ENCODE measurements at places on chromosomes 11 and 22.

- no peak for DNase-seq
Observed at GRCh38 chr11:43751726-43752125, 71.2 kb downstream of the HSD17B12 start.

DNA sequence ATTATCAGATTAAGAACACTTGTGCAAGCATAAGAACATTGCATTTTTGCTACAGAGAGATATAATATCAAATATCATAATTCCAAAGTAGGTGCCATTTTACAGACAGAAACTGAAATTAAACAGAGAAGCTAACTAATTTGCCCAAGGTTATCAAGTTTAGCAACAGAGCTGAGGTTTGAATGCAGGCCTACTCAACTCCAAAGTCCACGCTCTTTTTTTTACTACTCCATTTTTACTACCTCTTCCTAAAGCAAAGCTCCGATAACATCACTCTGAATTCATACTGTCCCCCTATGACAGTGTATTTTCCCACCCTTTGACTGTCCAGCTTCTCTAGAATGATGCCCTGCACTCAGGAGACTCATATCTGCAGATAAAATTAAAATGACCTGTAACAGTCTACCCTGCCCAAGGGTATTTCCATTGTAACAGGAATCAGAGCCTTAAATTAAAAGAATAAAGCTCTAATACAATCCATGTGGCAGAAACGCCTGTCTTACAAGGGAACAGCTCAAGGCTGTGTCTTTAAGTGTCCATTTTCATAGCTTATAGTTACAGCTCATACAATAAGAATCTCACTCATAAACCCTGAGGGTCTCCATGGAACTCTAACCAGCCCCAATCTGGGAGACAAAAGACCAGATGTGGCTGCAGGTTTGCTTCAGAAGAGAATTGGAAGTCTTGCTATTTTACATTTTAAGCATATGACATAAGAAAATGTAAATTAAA lies 36.8 kb downstream of the ALG9 start:
- peak; percentile 24 for DNase-seq

- DNase-seq, result no peak
Observed at GRCh38 chr11:8002676-8003075, 15.5 kb downstream of the EIF3F start.

- DNase-seq, result no peak
Observed at GRCh38 chr11:130390071-130390758, 38.2 kb downstream of the ADAMTS8 start.

GRCh38 chr22:39170825-39171622 lies 18.5 kb upstream of the CBX7 start:
- peak; percentile 47 for DNase-seq

DNA sequence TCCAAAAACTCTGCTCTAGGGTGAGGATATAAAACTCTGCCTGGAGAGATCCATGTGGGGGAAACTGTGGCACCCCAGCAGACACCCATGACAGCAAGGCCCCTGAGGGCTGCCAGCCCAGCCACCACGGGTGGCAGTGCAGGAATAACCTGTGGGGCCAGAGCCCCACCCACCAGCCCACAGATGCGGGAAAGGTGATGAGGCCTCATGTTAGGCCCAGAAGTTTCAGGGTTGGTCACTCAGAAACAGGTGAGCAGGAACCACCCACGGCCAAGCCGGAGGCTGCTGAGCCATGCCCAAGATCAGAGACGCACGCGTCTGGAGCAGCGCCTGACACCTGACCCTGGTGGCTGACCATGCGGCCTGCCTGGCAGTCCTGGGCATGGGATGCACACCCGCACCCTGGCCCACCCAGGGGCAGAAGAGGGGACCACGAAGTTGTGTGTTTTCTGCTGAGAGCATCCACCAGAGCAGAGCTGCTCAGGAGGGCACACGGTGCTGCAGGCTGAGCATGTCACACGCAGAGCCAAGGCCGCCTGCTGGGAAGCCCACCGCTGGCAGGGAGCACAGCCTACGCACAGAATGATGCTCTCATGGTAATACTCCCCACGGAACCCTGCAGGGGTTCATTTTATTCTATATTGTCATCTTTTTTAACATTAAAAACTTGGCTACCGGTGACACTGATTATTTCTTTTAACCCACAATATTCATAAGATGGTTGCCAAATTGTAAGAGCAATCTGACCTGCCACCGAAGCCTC lies 41.2 kb downstream of the DUSP8 start:
- DNase-seq, result no peak

- DNase-seq, result no peak
Observed at GRCh38 chr11:66891851-66892660, 35.2 kb downstream of the LRFN4 start.

GRCh38 chr22:21948824-21949568 lies 3.7 kb downstream of the PPM1F start:
- DNase-seq, result no peak

- DNase-seq, result no peak
Observed at GRCh38 chr22:49312601-49313000, 515.1 kb downstream of the BRD1 start.

DNA sequence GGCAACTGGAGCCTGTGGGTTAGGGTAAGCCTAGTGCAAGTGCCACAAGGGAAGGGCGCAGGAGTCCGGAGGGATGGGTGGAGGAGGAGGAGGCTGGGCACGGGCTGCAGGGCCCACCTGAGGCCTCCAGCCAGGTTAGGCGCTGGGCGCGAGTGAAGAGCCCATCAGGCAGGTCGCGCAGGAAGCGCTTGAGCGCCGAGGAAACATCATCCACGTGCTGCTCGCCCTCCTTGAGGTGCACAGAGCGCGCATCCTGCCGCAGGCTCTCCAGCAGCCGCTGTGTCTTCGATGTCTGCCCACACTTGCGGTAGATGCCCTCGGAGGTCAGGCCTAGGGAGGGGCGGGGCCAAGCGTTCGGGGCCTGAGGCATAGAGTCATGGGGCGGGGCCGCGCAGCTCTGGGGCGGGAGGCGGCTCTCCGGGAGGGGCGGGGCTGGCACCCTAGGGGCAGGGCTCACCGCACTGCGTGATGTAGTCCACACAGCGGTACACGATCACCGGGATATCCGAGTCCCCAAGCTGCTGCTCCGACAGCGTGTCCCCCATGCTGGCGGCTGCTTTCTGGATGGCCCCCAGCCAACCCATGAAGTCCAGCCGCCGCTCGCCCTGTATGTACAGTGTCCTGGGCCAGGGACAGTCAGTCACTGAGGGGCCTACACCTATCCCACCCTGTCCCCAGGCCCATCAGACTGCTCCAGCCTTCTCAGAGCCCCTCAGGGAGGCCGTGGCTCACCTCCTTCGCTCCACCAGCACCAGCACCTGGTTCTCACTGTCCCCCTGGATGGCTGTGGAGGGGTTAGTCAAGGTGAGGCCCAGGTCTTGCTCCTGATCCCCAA lies 22.9 kb upstream of the PDE2A start:
- no peak for DNase-seq

- DNase-seq, result no peak
Observed at GRCh38 chr11:88341522-88342251, 4.2 kb upstream of the CTSC start.

DNA sequence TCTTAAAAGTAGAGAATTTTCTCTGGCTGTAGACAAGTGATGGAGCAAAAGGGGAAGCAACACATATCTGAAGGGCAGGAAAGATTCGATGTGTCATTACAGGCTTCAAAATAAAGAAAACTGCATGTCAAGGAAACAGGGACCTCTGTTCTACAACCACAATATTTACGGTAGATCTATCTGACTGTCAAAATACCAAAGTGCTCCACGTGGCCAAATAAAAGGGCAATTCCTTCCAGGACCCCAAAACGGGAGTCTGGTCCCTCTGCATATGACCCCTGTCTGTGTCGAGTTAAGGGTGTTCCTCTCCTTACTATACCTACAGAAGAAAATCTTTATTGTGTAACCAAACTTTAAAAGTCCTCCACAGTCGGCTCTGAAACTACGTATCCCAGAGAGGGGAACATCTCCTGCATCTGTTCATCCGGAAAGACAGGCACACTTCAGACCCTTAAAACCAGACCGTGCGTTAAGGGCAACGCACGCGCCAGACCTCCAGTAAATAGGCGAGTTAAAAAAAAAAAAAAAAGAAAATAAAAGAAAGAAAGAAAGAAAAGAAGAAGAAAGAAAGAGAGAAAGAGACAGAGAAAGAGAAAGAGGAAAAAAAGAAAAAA lies 756 bp downstream of the CLNS1A start:
- DNase-seq, result no peak

GRCh38 chr11:125479137-125479536 lies 16.9 kb downstream of the FEZ1 start:
- DNase-seq, result no peak

- DNase-seq, result no peak
Observed at GRCh38 chr11:114399490-114400215, 658 bp downstream of the C11orf71 start.

- DNase-seq, result no peak
Observed at GRCh38 chr11:774873-775592, 2.3 kb downstream of the GATD1 start.

DNA sequence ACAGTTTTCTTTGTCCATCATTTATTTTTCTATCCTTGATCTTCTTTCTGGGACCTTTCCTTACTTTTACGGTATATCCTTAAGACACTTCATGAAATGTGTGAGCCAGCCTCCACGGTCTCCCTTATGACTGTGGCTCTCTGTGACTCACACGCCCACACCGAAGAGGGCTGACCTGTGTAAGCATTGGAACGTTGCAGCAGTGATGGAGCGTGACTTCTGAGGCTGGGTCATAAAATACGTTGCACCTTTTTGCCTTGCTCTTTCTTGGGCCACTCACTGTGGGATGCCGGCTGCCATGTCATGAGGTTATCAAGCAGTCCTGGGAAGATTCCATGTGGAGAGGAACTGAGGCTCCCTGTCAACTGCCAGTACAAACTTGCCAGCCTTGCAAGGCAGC lies 96.3 kb upstream of the RAB1B start:
- DNase-seq, result no peak

Data from spinal cord (tissue), 10 donors.